ENCODE measurements at places on chromosomes 12 and 14.

DNA sequence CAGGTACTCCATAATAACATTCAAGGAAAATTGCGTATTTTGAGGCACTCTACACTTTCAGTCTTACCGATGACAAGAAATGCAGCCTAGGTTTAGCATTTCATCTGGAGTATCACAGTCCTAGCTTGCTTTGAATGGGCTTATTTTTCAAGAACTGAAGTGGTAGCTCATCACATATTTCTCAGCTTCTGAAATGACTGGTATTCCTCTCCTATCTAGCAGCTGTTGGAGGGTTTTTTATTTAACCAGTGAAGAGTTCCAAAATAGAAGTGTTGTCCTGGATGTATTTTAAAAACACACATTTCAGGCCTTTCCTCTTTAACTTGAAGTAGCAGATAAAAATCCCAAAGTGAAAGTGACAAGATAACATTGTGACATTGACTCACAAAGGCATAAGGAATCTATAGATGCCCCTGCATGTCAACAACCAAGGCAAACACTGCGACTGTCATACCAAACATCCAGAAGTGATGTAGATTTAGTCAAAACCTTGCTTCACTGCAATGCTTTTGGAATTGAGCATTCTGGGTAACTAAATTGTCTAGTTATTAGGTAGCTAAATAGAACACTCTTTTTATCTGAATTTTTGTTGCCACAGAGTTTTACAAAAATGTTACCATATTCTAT, 182.2 kb upstream of the FBXO33 start:
- H3K4me3 ChIP-seq: no peak overlapping the region
- no peaks in the 10 kb centered on the region for H3K27me3 ChIP-seq
- no peak overlapping the region for H3K27ac ChIP-seq
- H3K4me1 ChIP-seq: no peaks in the 10 kb centered on the region

GRCh38 chr12:110561471-110562201, 21.5 kb downstream of the PPTC7 start:
- H3K4me3 ChIP-seq: no peak overlapping the region
- peaks cover 7% of the 10 kb centered on the region for H3K4me1 ChIP-seq
- H3K36me3 ChIP-seq: no peaks in the 10 kb centered on the region
- H3K27ac ChIP-seq: peak overlapping the region; percentile 49
- no peaks in the 10 kb centered on the region for H3K27me3 ChIP-seq

DNA sequence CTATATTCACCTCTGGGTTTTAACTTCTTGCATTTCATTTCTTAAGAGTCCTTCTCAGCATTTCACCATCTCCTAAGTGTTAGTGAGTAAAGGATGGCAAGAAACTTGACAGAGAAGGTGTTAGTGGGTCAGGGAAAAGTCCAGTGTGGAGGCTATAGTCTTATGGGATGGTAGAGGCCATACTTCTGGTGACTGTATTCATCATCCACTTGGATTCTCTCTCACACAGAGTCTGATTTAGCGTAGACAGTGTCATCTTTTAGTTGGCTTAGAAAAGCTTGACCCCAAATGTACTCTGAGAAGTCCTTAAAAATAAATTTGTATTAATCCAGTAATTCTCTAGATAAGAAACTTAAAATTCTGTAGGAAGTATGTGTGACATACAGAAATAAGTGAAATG, 232.4 kb upstream of the FBXO33 start:
- H3K4me1 ChIP-seq: no peaks in the 10 kb centered on the region
- H3K36me3 ChIP-seq: no peaks in the 10 kb centered on the region
- DNase-seq: no peak
- no peaks in the 10 kb centered on the region for H3K27me3 ChIP-seq
- H3K27ac ChIP-seq: no peak overlapping the region

- no peaks in the 10 kb centered on the region for H3K36me3 ChIP-seq
- H3K4me3 ChIP-seq: no peak overlapping the region
- H3K4me1 ChIP-seq: no peaks in the 10 kb centered on the region
- no peak for DNase-seq
- no peak overlapping the region for H3K27ac ChIP-seq
Observed at GRCh38 chr12:68868043-68868790, 60.2 kb downstream of the MDM2 start.

DNA sequence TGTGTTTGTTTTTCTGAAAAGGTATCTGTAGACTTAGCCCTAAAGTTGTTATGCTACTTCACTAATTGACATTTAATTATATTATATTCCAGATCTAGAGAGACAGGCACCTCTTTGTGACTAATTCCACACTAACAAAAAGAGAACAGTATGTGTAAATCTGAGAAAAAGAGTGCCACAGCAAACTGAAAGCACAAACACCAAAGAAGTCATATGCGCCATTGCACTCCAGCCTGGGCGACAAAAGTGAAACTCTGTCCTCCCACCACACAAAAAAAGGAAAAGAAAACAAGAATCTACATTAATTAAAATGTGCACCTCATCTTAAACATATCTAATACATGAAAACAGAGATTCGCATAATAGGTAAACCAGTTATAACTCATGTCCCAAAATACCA, 4.4 kb upstream of the CSRNP2 start:
- no peak for DNase-seq
- H3K4me3 ChIP-seq: no peak overlapping the region
- H3K36me3 ChIP-seq: no peaks in the 10 kb centered on the region
- H3K27me3 ChIP-seq: no peaks in the 10 kb centered on the region
- peaks cover 3% of the 10 kb centered on the region for H3K4me1 ChIP-seq

GRCh38 chr14:71560751-71561150, 371.5 kb upstream of the RGS6 start:
- no peak for DNase-seq
- H3K27ac ChIP-seq: no peak overlapping the region
- H3K4me3 ChIP-seq: no peak overlapping the region
- no peaks in the 10 kb centered on the region for H3K27me3 ChIP-seq
- no peaks in the 10 kb centered on the region for H3K36me3 ChIP-seq

DNA sequence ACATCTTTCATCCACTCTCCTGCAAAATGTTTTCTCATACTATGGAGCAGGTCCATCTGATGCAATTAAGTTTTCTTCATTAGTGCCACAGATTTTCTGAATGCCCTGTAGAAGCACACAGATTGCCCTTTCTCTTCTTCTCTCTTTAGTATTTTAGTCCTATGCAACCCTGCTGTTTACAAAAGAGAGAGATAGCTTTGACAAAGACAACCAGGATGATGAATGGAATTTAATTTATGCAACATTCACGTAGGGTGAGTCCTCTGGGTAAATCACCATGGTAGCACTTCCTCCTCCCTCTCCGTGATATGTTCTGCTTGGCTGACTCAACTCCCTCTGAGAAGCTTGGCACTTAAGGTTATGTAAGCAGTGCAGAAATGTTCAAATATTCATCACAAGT, 400.9 kb upstream of the PDE3A start:
- H3K27ac ChIP-seq: no peak overlapping the region
- H3K36me3 ChIP-seq: no peaks in the 10 kb centered on the region
- H3K4me1 ChIP-seq: no peaks in the 10 kb centered on the region

- no peak for DNase-seq
- H3K36me3 ChIP-seq: no peaks in the 10 kb centered on the region
- H3K4me1 ChIP-seq: no peaks in the 10 kb centered on the region
Observed at GRCh38 chr12:5489760-5490406, 58.0 kb downstream of the NTF3 start.

DNA sequence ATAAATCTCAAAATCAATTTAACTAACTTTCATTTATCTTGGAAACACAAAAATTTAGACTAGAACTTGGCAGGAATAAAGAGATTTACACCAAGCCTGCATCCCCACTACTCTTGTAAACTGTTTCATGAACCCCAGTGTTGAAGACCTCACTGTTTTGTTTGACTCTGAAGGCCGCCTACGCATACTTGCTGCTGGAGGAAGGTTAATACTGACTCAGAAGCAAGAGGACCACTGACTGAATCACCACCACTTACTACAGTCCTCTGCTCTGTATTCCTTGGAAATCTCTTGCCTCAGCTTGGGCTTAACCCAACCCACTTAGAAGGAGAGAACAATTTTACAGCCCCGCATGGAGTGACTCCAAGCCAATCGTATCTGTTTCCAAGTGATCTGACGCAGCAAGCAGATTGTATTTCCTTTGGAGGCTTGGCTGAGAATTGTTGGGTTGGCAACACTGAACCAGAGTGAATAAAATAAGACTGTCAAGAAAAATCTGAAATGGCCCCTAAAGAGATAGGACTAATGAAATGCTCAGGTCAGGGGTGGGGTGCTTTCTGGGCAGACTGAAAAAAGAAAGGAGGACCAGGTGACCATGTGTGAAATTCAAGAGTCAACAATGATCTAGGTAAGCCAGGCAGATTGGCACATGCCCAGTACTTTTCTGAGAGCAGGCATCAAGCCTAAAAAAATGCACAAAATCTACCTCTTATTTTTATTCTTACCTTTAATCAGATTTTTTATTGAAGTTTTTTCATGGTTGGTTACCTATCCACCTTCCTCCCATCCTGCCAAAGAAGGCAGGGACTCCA, 248.6 kb downstream of the ZFP36L1 start:
- no peaks in the 10 kb centered on the region for H3K4me1 ChIP-seq
- no peaks in the 10 kb centered on the region for H3K27me3 ChIP-seq
- no peak overlapping the region for H3K4me3 ChIP-seq
- DNase-seq: no peak
- no peaks in the 10 kb centered on the region for H3K36me3 ChIP-seq

- no peak overlapping the region for H3K4me3 ChIP-seq
- H3K27ac ChIP-seq: no peak overlapping the region
- DNase-seq: no peak
Observed at GRCh38 chr14:82398256-82398655, 864.6 kb upstream of the SEL1L start.

DNA sequence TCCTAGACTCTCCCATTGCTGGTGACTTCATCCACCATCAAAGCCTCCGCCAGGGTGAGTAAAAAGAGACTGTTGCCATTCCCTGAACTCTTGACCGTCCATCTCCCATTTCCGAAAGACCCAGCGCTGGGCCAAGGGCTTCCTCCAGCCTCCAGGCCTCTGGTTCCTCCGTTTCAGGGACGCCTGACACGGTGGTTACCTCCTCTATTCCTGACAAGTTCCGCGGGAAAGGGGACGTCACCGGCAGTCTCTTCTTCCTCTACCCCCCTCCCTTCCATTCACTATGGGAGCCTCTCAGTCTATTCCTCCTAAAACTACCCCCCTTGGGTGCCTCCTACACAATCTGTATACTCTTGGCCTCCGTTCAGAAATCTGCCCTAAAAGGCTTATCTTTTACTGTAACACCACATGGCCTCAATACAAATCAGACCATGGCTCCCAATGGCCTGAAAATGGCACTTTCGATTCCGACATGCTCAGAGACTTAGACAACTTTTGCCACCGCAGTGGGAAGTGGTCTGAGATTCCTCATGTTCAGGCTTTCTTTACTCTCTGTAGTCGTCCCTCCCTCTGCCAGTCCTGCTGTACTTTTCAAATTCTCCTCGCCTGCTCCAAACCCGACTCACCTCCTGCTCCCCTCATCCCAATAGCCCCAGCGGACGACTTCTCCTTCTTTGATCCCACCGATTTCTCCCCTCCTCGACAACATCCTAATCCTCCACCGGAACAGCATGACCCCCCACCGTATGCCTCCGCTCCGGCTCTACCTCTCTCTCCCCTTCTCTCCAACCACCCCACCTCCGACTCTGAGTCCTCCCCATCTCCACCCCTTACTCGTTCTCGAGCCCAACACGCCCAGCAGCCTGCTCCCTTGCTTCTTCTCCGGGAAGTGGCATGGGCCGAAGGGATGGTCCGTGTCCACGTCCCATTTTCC, 70.4 kb downstream of the MOK start:
- no peak overlapping the region for H3K4me3 ChIP-seq
- H3K27me3 ChIP-seq: no peaks in the 10 kb centered on the region
- no peaks in the 10 kb centered on the region for H3K4me1 ChIP-seq

DNA sequence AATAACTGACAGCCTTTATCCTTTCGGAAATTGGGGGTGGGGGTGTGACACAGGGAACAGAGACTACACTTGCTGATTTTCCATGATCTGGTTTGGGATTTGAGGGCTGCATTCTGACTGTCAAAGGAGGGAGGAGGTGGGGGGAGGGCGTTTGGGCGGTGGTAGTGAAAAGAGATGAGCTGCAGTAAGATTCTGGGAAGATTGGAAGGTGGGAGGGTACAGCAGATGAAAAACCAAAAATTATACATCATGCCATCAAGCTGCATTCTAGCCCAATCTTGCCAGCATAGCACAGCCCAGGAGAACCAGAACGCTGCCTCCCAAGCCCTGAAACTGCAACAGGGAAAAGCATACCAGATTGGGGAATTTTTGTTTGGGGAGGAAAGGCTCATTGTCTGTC, 2.4 kb downstream of the RND1 start:
- no peaks in the 10 kb centered on the region for H3K36me3 ChIP-seq
- H3K4me3 ChIP-seq: no peak overlapping the region
- no peak for DNase-seq
- peaks cover 10% of the 10 kb centered on the region for H3K4me1 ChIP-seq

- H3K36me3 ChIP-seq: no peaks in the 10 kb centered on the region
- DNase-seq: no peak
- no peaks in the 10 kb centered on the region for H3K4me1 ChIP-seq
- H3K4me3 ChIP-seq: no peak overlapping the region
Observed at GRCh38 chr12:69024413-69024812, 91.4 kb upstream of the CPM start.

GRCh38 chr12:1355396-1355795, 239.0 kb downstream of the FBXL14 start:
- no peaks in the 10 kb centered on the region for H3K36me3 ChIP-seq
- no peak overlapping the region for H3K4me3 ChIP-seq
- no peak overlapping the region for H3K27ac ChIP-seq
- no peak for DNase-seq

- no peaks in the 10 kb centered on the region for H3K27me3 ChIP-seq
- no peak overlapping the region for H3K4me3 ChIP-seq
- no peak for DNase-seq
- H3K4me1 ChIP-seq: no peaks in the 10 kb centered on the region
- no peaks in the 10 kb centered on the region for H3K36me3 ChIP-seq
- H3K27ac ChIP-seq: no peak overlapping the region
Observed at GRCh38 chr12:63319386-63319785, 168.4 kb upstream of the AVPR1A start.

GRCh38 chr12:76856018-76856644, 22.7 kb downstream of the CSRP2 start:
- H3K27ac ChIP-seq: no peak overlapping the region
- H3K27me3 ChIP-seq: no peaks in the 10 kb centered on the region
- peaks cover 9% of the 10 kb centered on the region for H3K36me3 ChIP-seq
- DNase-seq: no peak
- no peaks in the 10 kb centered on the region for H3K4me1 ChIP-seq
- no peak overlapping the region for H3K4me3 ChIP-seq

GRCh38 chr14:58562141-58562540, 75.6 kb upstream of the DACT1 start:
- no peaks in the 10 kb centered on the region for H3K4me1 ChIP-seq
- no peak for DNase-seq
- no peaks in the 10 kb centered on the region for H3K27me3 ChIP-seq
- no peak overlapping the region for H3K4me3 ChIP-seq
- no peak overlapping the region for H3K27ac ChIP-seq

DNA sequence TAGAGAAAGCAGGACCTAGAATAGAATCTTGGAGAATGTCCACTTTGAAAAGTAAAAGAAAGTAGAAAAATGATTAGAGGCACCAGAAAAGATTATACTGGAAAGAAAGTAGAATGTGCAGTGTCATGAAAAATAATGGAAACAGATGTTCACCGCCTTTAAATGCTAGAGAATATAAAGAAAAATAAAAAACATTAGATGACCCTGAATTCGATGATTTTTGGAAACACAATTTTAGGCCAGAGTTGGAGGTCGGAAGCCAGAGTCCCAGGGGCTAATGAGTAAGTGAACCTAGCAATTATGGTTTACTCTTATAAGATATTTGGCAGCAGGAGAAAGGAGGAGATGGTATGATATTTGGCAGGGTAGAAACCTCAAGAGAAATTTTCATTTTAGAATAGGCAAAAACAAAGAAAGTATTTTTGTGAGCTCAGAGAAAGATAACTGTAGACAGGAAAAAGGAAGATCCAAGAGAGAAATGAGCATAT, 37.7 kb downstream of the GYS2 start:
- DNase-seq: no peak
- H3K4me1 ChIP-seq: no peaks in the 10 kb centered on the region
- no peak overlapping the region for H3K4me3 ChIP-seq
- H3K27me3 ChIP-seq: no peaks in the 10 kb centered on the region
